ENCODE measurements at places on chromosomes 1 and 21.

- no peak for DNase-seq
These were observed 41.8 kb upstream of the RAP1A start for GRCh38 chr1:111577814-111578213.

GRCh38 chr1:40862008-40862863 is at the start of gene CITED4:
Gene CITED4, minus strand, starts transcription at chr1:40862363. Its CDS starts 236 bp downstream, at chr1:40862127.
- peak; percentile 100 for DNase-seq

- no peak for DNase-seq
These were observed 164.8 kb downstream of the PLPPR5 start for GRCh38 chr1:98839840-98840239.

GRCh38 chr1:236890152-236891056 is 95.3 kb downstream of the MTR start:
- no peak for DNase-seq

GRCh38 chr1:159318784-159319551 is 16.8 kb downstream of the FCER1A start:
- DNase-seq, result no peak

- peak; percentile 4 for DNase-seq
These were observed 719.0 kb downstream of the RWDD3 start for GRCh38 chr1:95953015-95953414.

- no peak for DNase-seq
These were observed 25.7 kb downstream of the KCNK1 start for GRCh38 chr1:233639611-233640010.

DNA sequence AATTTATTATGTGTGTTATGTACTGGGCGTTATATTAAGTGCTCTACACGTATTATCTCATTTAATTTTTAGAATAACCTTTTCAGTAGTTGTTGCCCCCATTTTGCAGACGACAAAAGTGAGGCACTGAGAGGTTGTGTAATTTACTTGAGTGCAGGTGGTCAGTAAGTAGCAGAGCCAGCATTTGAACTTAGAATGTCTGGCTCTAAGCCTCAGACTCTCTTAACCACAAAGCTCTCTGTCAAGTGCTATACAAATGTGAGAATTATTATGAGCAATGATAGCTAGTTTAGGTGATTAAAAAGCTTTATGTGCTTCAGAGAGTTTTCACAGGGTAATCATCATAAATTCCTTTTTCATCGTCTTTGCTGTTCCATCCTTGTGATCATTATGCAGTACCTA is 96.3 kb upstream of the UBE2U start:
- no peak for DNase-seq

DNA sequence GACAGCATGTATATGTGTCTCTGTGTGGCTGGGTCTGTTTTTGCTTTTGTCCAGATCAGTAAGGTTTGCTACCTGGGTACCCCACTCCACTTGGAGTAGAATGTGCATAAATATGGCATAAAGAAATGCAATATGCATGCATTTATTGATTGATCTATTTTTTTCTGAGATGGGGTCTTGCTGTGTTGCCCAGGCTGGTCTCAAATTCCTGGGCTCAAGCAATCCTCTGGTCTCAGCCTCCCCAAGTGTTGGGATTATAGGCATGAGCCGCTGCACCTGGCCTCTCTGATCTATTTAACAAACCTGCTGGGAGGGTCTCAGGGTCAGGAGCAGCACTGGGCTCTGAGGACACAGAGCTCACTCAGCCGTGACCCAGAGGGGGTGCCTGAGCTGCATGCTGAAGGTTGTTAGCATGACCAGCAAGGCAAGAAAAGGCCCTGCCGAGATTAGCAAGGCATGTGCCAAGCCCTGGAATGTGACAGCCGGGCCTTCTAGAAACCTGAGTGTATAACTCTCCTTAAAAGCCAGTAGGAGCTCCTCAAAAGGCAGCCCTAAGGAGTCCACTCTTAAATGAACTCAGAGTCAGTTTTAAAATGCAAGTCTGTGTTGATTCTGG is 22.5 kb downstream of the PCSK9 start:
- DNase-seq, result no peak

DNA sequence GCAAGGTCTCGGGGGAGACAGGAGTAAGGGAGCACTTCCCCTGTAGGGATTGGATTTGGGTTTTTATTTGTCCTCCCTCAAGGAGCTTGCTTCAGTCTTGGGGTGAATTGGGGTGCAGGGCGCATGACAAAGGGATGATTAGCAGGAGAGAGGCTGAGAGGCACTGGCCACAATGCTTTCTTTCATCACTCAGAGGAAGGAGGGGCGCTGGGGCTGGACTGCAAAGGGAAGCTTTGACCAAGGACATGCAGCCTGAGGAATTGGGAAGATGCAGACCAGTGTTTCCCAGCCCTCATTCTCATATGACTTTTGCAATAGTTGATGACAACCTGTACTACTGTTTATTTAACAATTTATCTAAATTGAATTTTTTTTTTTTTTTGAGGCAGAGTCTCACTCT is 34.1 kb upstream of the PDPN start:
- DNase-seq, result no peak

- no peak for DNase-seq
These were observed 18.0 kb upstream of the TRAPPC10 start for GRCh38 chr21:43994085-43994484.

DNA sequence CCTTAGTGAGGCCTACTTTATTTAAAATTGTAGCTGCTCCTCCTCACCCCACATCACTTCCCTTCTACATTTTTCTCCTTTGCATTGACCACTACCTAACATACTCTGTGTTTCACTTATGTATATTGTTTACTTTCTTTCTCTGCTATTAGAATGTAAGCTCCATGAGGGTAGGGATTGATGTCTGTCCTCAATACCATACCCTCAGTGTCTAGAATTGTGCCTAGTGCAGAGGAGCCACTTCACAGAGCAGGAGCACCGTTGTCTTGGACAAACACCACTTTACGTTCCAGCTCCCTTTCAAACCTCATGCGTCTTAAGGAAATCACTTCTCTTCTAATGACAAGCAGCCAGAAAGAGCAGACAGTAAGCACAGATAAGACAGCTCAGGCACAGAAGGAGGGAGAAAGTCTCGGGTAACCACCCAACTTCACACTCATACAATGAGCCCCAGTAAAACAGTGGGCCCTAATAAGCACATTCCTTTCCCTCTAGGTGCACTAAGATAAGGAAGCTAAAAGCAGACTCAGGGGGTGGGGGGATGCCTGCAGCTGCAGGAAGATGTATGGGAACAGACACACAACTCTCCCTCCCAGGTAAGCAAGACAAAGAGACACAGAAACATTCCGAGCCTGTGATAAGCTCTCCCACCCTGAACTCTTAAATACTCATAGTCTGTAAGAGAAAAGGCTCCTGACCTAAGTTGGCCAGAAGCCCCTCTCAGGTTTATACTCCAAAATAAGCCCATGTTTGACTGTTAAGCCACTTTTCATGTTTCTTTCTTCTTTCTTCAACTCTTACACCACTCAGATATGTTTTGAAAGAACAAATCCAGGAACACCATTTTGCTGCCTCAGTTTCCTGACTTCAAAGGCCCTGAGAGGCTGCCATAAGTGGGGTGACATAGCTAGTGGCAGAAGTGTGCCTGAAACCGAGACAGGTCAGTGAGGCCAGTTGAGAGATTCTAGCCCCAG is 7.1 kb upstream of the PLEKHM2 start:
- no peak for DNase-seq

DNA sequence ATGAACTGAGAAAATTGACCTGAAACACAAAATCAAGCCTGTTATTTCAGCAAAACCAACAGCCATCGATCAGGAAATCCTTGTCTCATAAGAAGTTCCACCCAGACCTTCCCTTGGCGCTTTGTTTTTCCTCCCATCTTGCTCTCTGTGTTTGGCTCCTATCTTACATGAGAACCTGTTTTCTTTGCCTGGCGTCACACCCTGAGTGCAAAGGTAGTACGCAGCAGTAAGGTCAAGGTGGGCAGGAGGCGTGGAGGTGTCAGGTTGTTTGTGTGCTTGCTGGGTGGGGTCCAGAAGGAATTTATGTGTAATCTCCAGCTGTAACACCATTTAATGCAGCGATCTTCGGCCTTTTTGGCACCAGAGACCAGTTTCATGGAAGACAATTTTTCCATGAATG is 50.5 kb downstream of the C1orf21 start:
- no peak for DNase-seq

DNA sequence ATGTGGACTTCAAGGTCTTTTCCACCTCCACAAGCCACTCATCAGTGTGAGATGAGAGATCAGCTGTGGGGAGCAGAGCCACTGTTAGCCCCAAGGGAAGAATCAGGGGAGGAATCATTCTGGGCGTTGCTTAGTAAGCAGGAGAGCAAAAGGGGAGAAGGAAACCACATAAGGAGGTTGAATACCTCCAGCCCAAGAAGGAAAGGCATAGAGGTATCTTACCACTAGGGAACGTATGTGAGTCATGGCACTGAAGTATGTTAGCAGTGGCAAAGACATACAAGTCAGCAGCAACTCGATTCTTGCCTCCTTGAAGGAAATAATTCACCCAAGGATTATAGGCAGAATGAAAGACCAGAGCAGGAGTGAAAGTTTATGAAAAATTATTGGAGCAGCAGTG is 31.6 kb upstream of the SLC5A9 start:
- no peak for DNase-seq

GRCh38 chr1:11731691-11732283 is 4.1 kb upstream of the AGTRAP start:
- no peak for DNase-seq

GRCh38 chr1:107943694-107944093 is 21.3 kb downstream of the VAV3 start:
- DNase-seq, result no peak

DNA sequence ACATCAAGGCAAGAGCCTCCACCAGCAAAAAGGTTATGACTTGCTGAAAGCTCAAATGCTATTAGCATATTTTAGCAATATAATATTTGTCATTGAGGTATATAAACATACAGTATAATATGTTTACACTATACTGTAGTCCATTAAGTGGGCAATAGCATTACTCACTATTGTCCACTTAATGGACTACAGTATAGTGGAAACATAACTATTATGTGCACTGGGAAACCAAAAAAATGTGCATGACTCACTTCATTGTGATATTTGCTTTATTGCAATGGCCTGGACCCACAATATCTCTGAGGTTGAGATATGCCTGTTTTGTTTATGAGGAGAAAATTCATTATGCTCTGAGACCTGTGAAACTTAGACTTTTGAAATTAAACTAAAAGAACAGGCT is 300.0 kb downstream of the BARHL2 start:
- DNase-seq, result no peak

DNA sequence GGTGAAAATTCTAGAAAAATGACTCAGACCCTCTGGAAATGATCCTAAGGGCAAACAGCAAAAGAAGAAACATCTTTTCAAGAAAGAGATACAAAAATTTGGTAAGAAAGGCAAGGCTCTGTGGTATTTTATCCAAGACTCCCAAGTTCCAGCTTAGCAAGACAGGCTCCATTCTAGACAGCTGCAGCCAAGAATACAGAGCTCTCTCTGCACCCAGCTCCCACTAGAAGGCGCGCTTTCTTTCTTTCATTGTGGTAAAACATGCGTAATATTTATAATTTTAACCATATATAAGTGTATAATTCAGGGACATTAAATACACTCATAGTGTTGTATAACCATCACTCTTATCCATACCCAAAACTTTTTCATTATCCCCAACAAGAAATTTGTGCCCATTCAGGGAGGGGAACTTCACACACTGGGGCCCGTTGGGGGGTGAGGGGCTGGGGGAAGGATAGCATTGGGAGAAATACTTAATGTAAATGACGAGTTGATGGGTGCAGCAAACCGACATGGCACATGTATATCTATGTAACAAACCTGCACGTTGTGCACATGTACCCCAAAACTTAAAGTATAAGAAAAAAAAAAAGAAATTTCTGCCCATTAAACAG is 2.2 kb upstream of the HFM1 start:
- DNase-seq, result no peak

DNA sequence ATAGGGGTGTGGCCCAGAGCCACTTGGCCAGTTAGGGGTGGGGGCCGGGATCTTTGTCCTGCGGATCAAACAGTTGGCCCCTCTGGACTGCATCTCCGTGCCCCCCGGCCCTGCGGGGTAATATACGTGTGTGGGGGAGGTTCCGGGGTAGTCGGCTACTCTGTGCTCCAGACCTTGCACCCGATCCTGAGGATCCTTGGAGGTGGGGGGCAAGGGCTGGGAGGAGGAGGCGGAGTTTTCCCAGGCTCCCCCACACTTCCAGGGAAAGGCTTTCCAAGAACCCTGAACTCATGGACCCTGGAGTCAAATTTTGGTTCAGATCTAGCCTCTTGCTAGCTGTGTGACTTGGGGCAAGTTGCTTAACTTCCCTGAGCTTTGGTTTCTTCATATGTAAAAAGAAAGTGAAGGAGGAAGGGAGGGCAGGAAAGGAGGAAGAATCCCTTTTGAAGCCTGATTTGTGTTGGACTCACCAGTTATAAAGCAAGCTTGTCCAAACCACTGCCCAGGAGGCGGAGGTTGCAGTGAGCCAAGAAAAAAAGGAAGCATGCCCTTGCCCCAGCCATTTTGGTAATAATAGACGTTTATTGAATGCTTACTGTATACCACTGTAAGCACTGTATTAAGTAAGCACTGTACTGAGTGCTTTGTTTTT is 686 bp downstream of the MIIP start:
- DNase-seq, result no peak

- no peak for DNase-seq
These were observed 19.2 kb downstream of the AGPAT3 start for GRCh38 chr21:43884012-43884860.

DNA sequence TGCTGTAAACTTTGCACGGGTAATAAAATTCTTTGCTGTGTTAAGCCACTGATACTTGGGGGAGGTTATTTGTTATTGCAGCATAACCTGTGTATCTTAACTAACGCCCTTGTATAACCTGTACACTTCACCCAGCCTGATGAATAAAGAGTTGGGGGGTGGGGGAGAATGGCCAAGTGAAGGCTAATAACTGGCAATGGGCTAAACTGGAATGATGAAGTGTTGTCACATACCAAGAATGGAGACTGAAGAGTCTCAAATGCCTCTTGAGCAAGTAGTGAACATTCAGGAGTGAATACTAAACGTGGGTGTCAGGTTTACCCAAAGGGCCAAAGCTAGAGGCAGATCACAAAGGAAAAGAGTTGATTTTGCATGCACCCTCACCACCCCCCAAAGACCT is 169.4 kb downstream of the C1orf94 start:
- no peak for DNase-seq

GRCh38 chr1:11757047-11757446 is 4.9 kb upstream of the C1orf167 start:
- DNase-seq, result no peak

- DNase-seq, result peak; percentile 92
These were observed 64.8 kb downstream of the ALPL start for GRCh38 chr1:21573971-21574465.

GRCh38 chr21:26964170-26964778 is 2.6 kb downstream of the ADAMTS5 start:
- no peak for DNase-seq

- peak; percentile 98 for DNase-seq
These were observed 31.7 kb upstream of the TMEM125 start for GRCh38 chr1:43238085-43238484.

All from NCI-H748 treated with DMSO at 0.1 percent for 48 hours (cell line).